ENCODE measurements at places on chromosomes 2 and 18.

DNA sequence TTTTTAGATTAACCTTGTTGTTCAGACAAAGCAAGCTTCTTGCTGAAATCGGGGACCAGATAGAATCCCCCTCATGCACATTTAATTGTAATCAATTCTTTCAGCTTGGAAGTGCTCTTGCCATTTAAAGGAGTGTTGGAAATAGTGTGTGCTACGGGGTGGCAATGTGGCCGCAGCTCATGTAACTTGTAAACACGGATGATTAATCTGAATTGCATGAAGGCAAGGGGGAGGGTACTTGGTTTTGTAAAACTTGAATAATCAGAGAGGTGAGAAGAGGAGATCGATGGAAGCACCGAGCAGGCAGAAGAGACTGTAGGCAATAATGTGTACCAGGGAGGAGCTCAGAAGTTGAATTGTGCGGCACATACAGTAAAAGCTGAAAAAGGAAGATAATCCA lies 273.5 kb downstream of the PTGR3 start:
- no peak for DNase-seq

GRCh38 chr18:46276748-46277147 lies 172.6 kb downstream of the HAUS1 start:
- DNase-seq = no peak

GRCh38 chr2:1599301-1600085 lies 144.8 kb downstream of the PXDN start:
- no peak for DNase-seq

- no peak for DNase-seq
Observed at GRCh38 chr2:163455815-163456214, 280.0 kb downstream of the FIGN start.

DNA sequence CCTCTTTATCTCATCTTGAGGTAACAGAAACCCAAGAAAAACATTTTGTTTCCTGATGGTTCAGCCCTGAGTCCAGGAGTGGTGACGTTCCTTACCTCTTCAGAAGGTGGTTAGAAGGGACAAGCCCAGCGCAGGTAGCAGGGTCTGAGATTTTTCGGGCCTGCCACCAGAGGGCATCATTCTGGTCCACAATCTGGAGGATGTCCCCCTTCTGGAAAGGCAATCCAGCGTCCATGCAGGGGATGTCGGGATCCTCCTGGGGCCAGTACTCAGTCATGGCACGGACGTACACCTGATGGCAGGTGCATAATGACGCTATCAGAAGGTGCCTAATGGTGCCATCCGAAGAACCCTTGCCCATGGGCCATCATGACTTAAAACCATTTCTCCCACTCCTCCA lies 17.7 kb downstream of the MPP4 start:
- no peak for DNase-seq

Measured in GM03348 (cell line).